AG04450 (cell line): ENCODE measurements at places on chromosomes 2 and 18.
A peak's percentile ranks its signal among the peaks of the same experiment; 100 is the strongest.

- DNase-seq: no peak
Observed at GRCh38 chr18:48673853-48674721, 135.3 kb downstream of the CTIF start.

DNA sequence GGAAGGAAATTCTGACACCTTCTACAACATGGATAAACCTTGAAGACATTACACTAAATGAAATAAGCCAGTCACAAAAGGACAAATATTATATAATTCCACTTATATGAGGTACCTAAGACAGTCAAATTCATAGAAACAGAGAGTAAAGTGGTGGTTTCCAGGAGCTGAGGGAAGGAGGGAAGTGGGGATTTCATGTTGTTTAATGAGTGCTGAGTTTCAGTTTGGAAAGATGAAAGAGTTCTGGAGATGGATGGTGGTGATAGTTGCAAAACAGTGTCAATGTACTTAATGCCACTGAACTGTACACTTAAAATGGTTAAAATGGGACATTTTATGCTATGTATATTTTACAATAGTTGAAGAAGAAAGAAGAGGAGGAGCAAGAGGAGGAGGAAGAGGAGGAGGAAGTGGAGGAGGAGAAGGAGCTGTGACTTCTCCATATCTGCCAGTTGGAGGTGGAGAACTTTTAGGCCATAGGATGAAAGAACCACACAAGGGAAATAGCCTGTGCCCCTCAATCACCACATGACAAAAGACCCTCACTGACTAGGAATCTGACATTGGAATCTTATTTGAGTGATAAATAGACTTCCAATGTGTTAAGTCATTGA lies 55.3 kb upstream of the LGALSL start:
- DNase-seq: no peak

DNA sequence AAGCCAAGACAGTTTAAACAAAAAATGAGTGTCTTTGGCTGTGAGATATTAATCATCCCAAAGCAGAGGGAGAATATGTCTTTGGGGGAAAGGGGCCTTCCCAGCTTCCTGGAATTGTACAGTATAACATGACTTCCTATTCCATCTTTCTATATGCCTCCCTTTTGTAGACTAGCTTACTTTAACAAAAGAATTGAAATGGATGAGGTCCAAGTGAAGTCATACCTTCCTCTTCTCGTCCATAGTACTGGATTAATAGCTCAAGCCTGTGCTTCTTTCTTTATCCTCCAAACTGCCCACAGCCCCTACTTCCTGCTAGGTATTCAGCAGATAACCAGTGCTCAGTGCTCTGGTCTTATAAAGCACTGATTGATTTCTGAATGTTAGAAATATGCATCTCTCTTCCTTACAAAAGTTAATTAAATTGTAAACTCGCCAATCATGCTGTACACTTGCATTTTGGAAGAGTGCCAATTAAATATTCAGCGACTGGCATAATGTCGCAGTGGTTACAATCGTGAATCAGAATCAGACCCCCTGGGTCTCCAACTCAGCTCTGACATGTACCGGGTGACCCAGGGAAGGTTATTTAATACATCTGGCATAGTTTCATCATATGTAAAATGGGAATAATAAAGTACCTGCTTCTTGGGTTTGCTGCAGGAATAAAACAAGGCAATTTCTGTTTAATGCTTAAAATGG lies 325.1 kb downstream of the RND3 start:
- no peak for DNase-seq

- no peak for DNase-seq
Observed at GRCh38 chr2:236675051-236675450, 105.4 kb downstream of the ACKR3 start.

- DNase-seq: no peak
Observed at GRCh38 chr2:75764611-75765010, 53.9 kb upstream of the GCFC2 start.

- DNase-seq: no peak
Observed at GRCh38 chr2:39455826-39456225, 18.7 kb upstream of the MAP4K3 start.

DNA sequence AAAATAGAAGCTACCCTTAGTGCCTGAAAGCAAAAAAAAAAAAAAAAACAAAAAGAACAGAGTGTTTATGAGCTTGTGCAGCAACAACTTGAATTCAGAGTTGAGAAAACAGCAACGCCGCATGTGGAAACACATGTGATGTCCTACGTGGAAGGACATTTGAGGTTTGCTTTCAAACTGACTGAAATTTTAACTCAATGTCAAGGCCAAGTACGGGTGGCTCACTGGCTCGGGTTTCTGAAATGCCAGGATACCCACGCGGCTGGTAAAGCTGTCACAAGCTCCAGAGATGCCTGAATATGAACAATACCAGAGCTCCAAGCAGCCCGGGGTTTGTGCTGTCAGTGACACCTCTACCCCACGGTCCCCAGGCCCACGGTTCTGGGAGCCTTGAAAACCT lies 72.2 kb upstream of the THOC1 start:
- DNase-seq: no peak

- DNase-seq: no peak
Observed at GRCh38 chr18:25516747-25517498, 165.0 kb upstream of the ZNF521 start.

DNA sequence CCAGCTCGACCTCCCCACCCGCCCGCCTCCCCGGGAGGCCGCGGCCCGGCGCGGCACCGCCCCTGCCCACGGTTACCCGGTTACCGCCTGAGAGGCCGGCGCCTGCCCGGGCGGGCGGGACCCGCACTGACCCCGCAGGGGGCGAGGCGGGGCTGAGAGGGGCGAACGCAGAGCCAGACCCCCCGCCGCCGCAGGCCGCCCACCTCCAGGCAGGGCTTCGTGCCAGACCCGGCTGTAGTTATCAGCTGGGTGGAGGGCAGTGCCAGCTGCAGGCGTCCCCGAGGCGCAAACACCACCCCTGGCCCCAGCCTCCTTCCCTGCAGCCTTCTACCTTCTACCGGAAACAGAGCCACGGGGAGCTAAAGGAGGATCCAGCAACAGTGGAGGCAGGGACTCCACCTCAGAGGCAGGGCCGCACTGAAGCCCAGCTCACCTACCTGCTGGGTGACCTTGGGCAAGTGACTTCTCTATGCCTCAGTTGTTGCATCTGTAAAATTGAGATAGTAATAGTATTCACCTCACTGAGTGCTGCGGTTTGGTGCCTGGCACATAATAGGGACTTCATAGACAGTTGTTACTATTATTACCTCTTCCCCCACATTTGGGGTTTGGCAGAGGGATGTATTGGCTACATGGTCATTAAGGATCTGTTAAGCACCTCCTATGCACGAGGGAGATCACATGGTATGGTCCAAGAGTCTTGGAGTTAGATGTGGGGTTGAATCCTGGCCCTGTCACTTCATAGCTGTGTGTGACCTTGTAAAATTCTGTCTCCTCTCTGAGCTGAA lies 231.6 kb upstream of the SMAD2 start:
- no peak for DNase-seq

DNA sequence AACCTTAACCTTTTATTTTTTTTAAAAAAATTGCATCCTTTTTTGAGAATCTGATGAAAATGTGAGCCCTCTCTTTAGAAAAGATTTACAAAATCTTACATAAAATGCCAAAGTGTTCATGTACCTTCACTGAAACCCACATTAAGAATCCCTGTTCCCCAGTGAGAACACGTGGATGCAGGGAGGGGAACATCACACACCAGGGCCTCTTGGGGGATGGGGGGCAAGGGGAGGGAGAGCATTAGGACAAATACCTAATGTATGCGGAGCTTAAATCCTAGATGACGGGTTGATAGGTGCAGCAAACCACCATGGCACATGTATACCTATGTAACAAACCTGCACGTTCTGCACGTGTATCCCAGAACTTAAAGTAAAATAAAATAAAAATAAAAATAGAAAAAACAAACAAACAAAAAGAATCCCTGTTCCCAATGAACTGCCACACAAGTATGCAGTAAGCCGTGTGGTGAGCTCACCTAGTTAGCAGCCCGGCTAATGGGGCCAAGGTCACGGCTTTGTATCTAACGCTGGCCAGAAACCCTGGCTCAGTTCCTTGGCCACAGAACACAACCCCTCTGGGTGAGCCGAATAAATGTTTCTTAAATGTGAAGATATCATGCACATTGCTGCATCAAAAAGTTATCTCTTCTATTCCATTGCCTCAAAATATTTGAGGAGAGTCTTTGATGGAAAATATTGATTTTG lies 41.4 kb downstream of the CHST9 start:
- no peak for DNase-seq

GRCh38 chr18:74422541-74422940 lies 34.6 kb downstream of the DIPK1C start:
- DNase-seq: no peak

DNA sequence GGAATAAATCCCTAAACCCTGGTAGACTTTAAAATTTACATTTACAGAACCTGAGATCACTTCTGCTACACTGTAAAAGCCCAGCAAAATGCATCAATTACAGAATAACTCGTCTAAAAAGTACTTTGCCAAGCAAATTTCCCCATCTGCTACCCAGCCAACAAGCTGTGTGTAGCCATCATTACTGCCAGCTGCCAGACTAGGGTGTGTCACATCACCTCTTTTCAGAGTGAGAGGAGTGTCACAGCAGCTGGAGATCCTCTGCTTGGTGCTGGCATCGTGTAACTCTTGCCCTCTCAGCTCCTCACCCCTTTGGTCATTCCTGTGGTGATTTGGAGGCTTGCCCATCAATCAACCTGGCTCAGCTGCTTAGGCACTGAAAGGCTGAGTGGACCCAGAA lies 340.4 kb upstream of the MMADHC start:
- DNase-seq: no peak

DNA sequence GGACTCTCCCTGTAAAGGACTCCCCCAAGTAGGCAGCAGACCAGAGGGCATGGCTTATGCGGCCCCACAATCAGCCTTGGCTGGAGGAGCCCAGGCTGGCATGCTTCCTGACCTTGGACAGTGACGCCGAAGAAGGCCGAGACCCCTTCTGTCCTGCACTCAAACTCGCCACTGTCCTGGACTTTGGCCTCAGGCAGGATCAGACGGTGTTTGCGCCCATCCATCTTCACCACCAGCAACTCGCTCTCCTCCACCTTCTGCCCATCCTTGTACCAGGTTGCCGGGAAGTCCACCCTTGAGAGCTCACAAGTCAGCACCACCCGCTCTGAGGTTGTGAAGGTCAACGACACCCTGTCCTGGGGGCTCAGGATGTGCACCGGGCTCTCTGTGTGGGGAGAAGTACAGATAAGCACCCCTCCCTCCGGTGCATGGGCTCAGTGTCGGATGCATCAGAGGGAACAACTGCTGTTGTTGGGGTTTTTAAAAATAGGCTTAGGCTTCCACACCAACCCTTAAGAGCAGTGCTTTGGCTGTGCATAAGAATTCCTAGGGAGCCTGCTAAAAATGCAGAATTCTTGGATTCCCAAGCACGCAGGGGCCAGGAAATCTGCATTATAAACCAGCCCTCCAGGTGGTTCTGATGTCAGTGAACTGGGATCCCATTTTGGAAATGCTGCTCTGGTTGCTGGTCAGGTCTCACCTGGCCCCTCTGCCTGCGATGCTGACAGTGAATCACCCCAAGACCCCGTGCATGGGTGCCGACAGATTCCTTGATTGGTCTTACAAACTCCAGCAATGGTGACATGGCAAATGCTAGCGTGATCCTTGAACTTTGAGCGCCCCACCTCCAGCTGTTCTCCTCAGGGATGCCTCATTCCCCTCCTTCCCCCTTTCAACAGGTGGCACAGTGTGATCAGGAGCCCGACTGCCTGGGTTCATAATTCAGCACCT lies 5.9 kb downstream of the OBSL1 start:
- no peak for DNase-seq

- no peak for DNase-seq
Observed at GRCh38 chr2:20218331-20219320, 6.3 kb downstream of the SDC1 start.

DNA sequence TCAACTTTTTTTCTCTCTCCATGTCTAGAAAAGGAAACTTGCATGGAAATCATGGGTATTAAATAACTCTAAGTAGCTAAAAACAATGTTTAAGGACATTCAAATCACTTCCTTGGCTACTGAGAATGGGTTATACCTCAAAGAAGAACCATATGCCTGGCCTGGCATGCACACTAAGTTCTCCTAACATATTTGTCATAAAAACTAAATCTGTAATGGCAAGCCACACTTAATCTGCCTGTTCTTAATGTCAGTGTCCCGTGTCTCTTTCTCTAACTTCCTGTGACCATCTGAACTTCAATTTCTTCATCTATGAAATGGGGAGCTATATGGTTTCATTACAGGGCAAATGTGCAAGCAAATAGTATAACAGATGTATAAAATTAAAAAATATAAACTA lies 11.1 kb downstream of the PDE1A start:
- DNase-seq: no peak

GRCh38 chr18:47815486-47816270 lies 114.8 kb downstream of the SMAD2 start:
- DNase-seq: no peak

DNA sequence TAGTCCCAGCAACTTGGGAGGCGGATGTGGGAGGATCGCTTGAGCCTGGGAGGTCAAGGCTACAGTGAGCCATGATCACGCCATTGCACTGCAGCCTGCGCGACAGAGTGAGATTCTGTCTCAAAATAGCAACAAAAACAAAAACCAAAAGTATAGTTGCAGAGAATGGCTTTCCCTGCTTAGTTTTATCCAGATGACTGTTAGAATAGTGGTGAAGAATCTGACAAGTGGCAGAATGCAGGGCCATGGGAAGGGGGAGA lies 53.8 kb downstream of the NEDD4L start:
- no peak for DNase-seq

GRCh38 chr18:3008541-3008940 lies 4.4 kb downstream of the LPIN2 start:
- peak; percentile 71 for DNase-seq

GRCh38 chr2:31275976-31276375 lies 42.0 kb downstream of the EHD3 start:
- DNase-seq: no peak

DNA sequence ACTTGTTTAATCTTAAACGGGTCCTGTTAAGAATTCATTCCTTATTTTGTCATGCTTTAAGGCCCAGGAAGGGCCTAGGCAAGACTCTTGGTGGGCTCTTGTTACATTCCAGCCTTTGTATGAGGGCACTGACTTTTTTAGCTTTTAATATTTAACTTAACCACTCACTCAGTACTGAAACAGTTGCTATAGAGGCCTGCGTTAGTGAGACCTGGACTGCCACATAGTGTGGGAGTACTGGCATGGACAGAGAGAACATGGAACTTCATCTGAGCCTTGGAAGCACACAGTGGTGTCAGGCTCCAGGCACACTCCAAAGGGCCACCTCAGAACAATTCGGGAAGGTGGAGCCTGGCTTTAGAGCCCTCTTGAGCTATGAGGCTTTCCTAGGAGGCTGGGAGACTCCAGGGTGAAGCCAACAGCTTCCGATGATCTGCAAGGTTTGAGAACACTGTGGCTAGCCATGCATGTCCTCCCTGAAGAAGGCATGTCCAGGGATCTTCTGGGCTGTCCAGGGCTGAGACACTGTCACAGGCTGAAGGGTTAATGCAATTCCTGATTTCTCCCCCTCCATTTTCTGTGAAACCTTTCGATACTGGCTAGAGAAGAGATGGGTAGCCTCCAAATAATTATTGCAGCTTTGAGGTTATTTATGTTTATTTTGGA lies 155.4 kb upstream of the ACAA2 start:
- DNase-seq: no peak

GRCh38 chr2:422676-423435 lies 135.0 kb upstream of the ALKAL2 start:
- DNase-seq: no peak
